Stimulated activated CD4-positive, alpha-beta T cell treated with anti-CD3 and anti-CD28 coated beads, Interleukin-15, amount 100 ng/mL, for 1 hour (primary cell): ENCODE measurements at places on chromosomes 7 and 10.

DNA sequence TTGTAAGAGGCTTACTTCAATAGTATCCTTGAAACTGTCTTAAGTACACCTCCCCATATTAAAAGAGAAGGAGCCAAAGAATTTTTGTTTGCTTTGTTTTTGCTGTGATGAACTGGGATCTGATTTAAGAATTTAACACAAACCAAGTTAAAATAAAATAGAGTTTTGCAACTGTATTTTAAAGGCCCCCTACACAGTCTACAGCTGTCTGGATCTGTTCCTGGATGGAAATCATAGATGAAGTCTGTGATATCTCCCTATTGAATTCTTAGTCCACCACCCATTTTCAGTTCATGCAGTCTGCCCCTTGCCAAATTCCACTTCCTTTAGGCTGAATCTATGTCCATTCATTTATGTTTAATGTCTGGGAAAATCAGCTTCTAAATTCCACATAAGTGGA, 169.8 kb upstream of the MEOX2 start:
- no peak for DNase-seq

DNA sequence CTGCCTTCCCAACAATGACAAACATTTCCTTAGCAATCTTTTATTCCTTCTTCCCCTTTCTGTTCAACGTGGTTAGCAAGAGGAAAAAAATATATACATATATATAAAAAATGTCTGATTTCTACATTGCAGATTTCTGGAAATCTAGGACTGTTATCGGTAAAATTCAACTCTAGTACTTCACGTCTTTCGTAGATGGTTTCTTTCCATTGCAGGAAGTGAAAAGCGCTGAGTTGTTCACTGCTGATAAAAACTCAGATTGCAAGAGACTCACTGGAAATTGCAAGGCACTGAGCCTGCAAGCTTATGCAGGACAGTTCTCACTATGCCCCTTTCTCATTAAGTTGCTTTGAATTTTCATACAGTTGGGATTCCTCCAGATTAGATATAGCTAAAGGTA, 23.9 kb downstream of the KIN start:
- DNase-seq, result no peak

- DNase-seq, result no peak
These were observed 144.2 kb downstream of the CTTNBP2 start for GRCh38 chr7:117728890-117729624.

GRCh38 chr10:131911451-131911850, 10.6 kb downstream of the PPP2R2D start:
- no peak for DNase-seq

DNA sequence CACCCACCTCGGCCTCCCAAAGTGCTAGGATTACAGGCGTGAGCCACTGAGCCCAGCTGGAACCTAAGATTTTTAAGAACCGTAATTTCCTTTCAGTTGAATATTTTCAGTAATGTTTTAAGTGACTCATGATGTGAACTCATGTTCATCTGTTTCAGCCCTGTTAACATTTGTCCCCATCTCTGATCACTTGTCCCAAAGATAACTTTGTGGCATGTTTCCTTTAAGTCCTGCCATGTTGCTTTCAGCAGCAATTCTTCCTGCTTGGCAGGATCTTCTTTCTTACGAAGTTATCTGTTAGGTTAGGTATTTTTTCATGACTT, 19.3 kb downstream of the ZRANB1 start:
- DNase-seq, result no peak

- no peak for DNase-seq
These were observed 346.4 kb downstream of the THSD7A start for GRCh38 chr7:11485636-11486035.

DNA sequence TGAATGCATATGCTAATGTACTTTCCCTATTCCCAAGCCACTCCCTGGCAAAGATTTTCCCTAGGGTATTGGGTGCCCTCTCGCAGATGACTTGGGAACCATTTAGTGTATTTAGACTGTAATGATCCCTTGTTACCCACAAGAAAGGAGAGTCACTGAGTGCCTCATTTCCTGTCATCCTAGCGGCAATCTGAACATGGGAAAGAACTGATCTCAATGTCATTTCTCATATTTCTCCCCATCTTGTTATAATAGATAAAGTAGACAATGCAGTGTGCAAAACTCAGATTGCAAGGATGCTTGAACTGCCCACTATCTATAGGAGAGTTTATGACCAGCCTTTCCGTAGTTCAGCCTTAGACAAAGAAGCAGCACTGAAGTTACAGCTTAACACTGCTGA, 123.3 kb downstream of the MICU1 start:
- DNase-seq, result no peak
